ENCODE measurements at places on chromosomes 4 and X.
A peak's percentile ranks its signal among the peaks of the same experiment; 100 is the strongest.

DNA sequence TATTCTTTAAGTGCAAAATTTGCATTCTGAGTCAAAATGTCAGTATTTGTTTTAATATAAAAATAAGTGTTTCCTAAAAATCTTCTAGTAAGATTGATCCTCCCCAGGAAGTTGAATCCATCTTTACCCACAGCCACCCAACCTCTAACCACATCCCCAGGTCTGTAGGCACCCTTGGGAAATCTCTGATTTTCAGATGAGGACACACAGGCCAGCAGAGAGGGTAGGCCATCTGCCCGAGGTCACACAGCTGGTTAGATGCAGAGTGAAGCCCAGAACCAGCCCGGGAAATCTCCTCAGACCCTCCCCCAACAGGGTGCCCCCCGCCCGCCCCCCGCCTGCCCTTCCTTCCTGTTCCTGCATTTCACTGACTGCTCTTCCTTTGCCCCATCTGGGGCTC is 277.5 kb downstream of the FBXW7 start:
- DNase-seq: no peak

- DNase-seq: no peak
Measured at GRCh38 chr4:57151481-57151880, 41.3 kb upstream of the IGFBP7 start.

GRCh38 chrX:7941390-7942042 is 14.3 kb upstream of the PNPLA4 start:
- DNase-seq: no peak

- no peak for DNase-seq
Measured at GRCh38 chr4:42628740-42629139, 28.2 kb downstream of the ATP8A1 start.

DNA sequence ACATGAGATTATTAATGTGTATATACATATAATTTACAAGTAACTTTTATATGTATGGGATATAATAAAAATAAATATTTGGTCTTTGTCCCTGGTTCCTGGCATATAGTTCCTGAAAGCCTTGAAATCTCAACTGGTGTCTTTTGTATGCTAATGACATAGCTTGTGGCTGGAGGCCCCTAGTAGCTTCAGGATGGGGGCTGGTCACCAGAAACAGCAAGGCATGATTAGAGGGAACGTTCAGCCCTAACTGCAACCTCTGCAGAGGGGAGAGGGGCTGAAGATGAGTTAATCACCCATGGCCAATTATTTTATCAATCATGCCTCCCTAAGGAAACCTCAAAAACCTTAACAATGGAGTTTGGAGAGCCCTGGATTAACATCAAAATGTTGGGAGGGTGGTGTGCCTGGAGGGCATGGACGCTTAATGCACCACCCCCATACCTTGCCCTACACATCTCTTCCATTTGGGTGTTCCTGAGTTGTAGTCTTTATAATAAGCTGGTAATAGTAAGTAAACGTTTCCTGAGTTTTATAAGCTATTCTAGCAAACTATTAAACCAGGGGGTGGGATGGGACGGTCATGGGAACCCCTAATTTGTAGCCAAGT is 21.3 kb downstream of the PIN4 start:
- no peak for DNase-seq

GRCh38 chr4:156536661-156537060 is 434.9 kb downstream of the PDGFC start:
- no peak for DNase-seq

DNA sequence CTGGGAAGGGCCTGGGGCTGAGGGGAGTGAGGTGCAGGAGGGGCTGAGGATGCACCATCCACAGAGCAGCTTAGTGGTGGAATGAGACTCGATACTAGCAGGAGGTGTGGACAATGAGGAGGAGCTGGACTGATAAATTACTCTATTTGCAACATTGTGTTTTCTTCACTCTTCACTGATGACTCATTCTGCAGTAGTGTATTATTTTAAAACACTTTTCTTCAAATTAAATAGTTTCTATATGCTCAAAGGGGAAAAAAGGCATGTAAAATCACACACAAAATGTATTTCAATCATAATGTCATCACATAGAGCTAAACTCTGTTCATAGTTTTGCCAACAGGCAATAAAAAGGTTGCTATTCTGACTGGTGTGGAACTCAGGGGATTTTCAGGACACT is 467.0 kb upstream of the CTSO start:
- DNase-seq: no peak

DNA sequence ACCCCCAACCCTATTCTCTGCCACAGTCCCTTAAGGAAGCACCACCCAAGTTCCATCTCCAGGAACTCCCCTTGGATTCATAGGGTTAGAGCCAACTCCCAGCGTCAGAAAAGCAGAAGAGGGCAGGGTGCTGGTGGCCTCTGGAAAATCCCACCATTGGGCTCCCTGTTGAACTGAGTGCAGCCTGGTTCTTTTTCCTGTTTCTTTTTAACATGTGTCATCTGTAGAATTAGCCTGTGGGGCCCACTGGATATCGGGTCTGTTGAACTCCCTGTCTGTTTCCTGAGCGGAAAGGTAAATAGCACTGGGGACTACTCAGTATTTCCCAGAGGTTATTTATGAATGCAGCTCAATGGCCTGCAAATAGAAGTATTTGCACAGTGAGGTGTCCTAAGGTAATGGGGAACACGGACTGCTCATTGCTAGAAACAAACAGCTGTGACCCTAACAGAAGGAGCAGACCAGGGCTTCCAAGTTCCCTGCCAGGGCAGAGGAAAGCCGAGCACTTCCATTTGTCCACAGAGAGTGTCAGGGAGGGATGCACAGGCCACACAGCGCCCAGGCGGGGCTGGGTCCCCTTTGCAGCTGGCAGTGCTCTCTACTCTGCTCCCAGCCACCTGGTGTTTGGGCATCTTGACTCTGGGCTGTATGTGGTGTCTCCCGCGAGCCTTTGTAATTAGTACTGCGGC is 102.6 kb downstream of the FHDC1 start:
- no peak for DNase-seq

DNA sequence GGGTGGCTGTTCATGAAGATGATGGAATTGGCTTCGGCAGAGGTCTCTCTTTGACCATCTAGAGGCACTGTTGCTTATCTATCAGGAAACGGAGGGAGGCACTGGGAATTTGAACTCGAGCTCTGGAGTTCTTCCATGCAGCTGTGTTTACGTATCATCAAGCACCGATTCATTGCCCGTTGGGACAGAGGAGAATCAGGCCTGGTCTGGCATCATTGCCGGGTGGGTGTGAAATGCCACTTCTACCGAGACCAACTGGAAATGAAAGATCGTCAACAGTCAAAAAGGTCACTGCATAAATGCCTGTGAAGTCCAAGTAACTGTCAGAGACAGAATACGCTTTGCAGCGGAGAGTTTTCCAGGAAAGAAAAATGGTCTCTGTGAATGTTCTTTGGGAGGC is 166.9 kb downstream of the ASMT start:
- no peak for DNase-seq

GRCh38 chrX:86002076-86002896 is 45.1 kb downstream of the CHM start:
- no peak for DNase-seq

DNA sequence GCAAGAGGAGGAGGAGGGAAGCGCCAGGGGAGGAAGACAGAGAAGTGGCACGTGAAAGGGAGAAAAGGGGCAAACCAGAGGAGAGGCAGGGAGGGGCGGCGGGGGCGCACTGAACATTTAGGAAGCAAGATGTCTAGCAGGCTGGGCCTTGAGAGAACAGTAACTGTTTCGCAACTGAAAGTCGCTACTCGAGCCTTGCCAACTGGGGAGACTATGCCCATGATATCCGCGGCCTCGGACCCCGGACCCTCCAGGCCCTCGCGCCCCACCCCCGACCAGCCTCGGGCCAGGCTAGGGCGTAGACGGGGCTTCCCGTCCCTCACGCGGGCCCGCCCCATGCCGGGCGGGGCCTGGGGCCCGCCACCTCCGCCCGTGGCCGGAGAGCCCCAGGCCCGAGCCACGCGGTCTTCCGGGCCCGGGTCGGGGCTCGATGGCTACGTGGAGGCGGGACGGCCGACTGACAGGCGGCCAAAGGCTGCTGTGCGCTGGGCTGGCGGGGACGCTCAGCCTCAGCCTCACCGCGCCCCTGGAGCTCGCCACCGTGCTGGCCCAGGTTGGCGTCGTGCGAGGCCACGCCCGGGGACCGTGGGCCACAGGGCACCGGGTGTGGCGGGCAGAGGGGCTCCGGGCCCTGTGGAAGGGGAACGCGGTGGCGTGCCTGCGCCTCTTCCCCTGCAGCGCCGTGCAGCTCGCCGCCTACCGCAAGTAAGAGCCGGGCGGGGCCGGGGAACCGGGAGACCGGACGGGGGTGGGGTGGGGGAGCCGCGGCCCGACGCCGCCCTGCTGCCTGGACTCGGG is at the start of gene SLC25A43:
Gene SLC25A43, plus strand, starts transcription at position 363 of the 798 bp plus-strand sequence. Its CDS starts 68 bp downstream, at position 431.
- peak; percentile 25 for DNase-seq

GRCh38 chr4:87785731-87786509 is 13.4 kb upstream of the IBSP start:
- no peak for DNase-seq

- no peak for DNase-seq
Measured at GRCh38 chr4:83149865-83150652, 35.5 kb upstream of the PLAC8 start.

DNA sequence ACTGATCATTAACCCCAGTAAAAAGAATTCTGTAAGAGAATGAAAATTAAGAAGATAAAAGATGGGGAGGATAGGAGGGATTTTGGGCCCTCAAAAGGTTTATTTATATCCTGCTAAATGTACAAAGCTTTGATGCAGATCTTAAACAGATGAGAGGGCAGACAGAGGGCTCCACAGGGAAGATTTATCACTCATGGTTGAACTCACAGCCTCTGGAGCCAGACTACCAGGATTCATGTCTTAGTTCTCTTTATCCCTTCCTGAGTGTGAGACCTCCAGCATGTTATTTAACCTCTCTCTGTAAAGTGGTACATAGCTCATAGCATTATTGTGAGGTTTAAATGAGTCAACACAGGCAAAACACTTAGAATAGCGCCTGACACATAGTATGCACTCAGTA is 74.4 kb downstream of the SOWAHB start:
- no peak for DNase-seq

DNA sequence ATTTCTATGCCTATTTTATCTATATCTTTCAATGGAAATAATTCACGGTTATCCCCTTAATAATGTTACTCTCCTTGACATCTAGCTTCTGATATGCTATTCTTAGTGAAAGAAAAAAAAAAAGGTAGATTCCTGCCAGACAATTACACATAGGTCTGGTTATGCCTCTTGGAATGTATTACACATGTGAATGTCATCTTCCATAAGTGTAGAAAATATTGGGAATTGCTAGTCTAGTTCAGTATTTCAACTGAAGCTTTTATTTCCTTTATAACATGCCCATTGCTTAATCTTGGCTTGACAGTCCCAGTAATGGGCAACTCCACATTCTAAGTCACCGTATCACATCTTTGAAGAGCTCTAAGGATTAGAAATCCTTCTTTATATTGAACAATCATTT is 25.4 kb upstream of the PPP1R2C start:
- no peak for DNase-seq

- no peak for DNase-seq
Measured at GRCh38 chr4:133385161-133385954, 236.3 kb downstream of the PCDH10 start.

DNA sequence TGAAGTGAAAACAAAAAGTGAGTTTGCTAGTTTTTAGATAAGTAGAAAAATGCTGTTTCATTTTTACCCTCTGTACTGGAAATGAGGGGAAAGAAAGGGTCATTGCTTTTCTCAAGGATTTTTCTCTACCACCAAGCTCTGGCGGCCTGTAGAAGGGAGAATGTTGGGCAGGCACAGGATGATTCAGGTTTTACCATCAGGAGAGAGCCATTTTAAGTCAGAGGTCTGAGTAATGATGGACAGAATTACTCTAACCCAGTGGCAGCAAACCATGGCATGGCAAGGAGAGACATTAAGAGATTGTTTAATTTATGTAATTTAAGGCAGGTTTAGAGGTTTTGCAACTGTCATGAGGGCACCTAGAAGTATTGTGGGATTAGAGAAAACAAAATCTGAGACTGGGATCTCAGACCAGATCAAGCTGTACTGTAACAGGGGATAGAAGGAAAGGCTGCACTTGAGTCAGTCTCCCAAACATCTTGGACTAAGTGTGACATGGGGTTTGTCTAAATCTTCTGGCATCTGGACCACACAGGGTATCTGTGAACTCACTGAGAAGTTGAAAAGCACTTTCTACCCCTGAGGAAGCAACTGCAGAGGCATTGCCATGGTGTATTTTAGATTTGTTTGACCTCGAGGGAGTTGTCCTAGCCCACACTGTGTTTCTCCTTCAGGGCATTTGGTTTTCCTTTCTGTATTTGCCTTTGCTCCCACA is 81.6 kb downstream of the BANK1 start:
- no peak for DNase-seq

DNA sequence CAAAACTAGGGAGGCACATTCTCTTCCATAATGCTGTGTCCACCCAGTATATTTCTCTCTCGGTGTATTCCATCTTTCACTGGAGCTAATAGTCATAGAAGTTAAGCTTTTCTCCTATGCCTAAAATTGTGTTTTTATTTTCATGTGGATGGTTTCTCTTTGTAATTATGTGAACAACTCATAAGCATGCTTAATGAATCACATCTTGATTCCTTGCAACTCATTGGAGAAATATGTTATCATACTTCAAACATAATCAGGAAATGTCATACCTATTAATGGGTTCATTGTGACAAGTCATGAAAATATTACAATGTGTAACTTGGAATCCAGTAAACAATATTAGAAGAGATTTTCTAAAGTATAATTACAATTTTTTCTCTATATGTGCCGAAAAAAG is 186.3 kb downstream of the SLC7A11 start:
- DNase-seq: no peak

DNA sequence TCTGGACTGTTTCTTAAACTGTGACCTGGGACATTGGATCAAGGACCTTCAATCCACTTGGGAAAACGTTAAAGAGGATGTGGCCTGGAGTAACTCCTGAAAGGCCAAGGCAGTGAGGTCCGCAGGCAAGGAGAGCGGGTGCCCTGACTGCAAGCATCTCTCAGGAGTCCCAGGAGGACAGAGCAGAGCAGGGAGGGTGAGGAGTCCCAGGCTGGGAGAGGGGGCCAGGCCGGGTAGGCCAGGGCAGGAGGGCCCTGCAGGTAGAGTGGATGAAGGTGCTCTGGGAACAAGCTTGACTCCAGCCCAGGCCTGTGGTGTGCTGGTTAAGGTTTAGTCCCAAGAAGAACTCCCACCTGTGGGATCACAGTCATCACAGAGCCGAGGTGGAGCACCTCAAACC is 13.8 kb downstream of the PNMA6E start:
- no peak for DNase-seq

DNA sequence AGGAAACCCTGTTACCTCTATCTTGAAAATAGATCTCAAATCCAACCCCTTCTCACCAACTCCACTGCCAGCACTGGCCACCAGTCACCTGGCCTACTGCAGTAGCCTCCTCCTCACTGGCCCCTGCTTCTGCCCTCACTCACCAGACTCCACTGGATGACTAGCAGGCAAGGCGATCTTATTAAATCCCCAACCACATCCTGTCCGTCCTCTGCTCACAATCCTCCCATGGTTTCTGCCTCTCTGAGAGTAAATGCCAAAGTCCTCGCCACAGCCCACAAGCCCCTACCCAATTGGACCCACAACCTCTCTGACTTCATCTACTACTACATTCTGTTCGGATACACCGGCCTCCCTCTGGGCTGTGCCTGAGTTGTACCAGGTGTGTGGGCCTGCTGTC is 5.4 kb upstream of the PIM2 start:
- no peak for DNase-seq
